GM12864 (cell line): ENCODE measurements at places on chromosomes 11 and 22.

DNA sequence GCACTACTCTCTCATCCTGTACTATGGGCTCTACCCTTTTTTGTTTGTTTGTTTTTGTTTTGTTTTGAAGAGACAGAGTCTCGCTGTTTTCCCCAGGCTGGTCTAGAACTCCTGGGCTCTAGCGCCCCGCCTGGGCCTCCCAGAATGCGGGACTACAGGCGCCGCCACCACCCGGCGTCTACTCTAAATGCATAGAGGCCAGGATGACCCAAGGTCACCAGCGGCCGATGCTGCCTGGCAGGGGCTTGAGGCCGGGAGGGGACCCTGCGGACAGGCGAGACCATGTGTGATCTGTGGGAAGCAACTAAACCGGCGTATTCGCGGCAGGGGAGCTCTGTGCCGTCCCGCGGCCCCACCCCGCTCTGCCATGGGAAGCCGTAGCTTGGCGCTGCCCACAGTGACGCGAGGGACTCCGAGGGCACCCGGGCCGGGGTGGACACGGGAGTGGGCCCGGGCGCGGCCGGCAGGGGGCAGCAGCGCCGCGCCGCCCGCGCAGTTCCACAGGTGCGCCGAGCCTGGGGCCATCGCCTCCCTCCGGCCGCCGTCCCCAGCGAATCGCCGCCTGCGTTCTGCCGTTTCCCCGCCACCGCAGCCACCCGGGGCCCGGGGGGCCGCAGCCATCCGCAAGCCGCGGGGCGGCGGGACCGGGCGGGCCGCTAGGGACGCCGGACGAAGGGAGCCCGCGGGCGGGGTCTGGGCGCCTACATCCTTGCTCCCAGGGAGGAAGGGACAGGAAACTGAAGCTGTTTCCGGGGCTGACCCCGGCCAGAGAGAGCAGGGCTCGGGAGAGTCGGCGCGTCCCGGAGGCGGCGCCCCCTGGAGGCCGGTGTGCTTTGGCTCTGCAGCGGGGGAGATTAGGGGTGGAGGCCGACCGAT lies 12.3 kb upstream of the HDHD5 start:
- DNase-seq: peak; percentile 49

DNA sequence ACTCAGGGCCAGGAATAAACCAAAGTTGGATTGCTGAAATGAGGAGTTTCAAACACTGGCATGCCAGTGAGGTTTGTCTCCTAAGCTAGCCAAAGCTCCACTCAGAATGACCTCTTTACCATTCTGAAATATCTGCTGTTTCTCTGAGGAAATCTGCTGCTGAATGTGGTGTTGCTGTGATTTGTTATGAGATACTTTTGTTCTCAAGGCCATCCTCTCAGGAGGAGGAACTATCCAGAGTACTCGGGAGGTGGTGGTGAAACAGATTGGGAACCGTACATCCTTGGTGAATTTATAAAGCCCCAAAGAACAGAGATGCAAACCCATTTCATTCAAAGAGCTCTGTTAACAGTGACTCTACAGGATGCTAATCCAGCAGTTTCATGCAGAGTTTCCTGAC lies 50.5 kb downstream of the BDNF start:
- DNase-seq: no peak

GRCh38 chr22:47228767-47229166 lies 466.3 kb downstream of the TBC1D22A start:
- no peak for DNase-seq

GRCh38 chr22:16847271-16847670 lies 22.1 kb upstream of the XKR3 start:
- DNase-seq: no peak

GRCh38 chr11:66863428-66864125 lies 6.7 kb downstream of the LRFN4 start:
- no peak for DNase-seq

DNA sequence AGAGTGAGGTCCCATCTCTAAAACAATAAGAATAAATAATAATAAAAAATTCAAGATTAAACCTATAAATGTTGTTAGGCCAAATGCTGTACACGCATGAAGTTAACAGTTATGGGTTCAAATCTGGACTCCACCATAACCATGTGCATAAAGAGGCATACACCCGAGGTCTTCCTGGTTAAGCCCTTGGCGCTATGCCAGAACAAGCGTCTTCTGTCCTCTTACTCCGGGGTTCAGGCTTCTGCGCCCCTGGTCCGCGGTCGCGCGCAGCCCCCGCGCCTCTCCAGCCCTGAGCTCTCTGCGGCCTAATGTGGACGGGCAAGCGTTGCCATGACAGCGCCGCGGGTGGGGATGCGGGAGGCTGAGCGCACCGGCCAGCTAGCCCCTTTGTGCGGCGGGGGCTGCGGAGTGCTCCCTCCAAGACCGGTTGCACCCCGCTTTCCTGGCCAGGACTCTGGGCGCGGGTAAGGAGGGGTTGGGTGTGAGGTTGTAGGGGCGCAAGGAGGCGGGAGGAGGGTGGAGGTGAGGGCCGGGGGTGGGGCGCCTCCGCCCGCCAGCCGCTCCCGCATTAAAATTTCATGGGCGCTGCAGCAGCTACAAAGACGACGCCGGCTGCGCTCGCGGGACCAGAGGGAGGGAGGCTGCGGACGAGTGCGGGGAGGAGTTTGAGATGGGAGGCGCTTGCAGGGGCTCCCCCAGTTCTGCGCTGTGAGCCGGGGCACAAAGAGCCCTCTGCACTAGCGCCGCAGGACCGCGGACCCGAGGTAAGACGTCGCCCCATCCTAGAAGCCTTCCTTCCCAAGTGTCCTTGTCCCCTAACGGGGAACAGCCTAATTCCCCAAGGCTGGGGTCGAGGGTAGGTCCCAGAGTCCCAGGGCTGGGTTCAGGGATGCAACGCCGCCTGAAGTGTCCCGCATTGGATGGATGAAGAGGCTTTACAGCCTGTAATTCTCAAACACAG lies at the start of gene MIAT:
TSS of gene MIAT (plus strand) at position 698 of the 961 bp plus-strand sequence.
- no peak for DNase-seq

- no peak for DNase-seq
Observed at GRCh38 chr22:49829044-49829853, 1.6 kb upstream of the BRD1 start.

- DNase-seq: no peak
Observed at GRCh38 chr11:124916370-124916710, 2.7 kb upstream of the HEPN1 start.

DNA sequence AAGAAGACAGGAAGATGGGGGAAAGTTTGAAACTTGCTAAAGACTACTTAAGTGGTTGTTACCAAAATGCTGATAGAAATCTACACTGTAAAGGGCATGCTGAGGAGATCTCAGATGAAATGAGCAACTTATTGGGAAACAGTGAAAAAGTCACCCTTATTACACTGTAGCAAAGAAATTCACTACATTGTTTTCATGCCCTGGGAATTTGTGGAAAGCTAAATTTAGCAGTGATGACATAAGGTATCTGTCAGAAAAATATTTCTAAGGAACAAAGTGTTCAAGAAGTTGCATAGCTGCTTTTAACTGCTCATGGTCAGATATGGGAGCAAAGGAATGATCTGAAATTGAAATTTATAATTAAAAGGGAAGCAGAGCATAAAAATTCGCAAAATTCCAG lies 702.4 kb upstream of the LRRC4C start:
- DNase-seq: no peak

GRCh38 chr11:83102834-83103233 lies 31.1 kb upstream of the RAB30 start:
- no peak for DNase-seq

GRCh38 chr11:65479184-65480145 lies 19.4 kb upstream of the MALAT1 start:
- no peak for DNase-seq

GRCh38 chr22:44758344-44758973 lies 6.1 kb downstream of the ARHGAP8 start:
- DNase-seq: no peak

GRCh38 chr11:69704508-69705253 lies 859 bp upstream of the FGF19 start:
- DNase-seq: no peak

DNA sequence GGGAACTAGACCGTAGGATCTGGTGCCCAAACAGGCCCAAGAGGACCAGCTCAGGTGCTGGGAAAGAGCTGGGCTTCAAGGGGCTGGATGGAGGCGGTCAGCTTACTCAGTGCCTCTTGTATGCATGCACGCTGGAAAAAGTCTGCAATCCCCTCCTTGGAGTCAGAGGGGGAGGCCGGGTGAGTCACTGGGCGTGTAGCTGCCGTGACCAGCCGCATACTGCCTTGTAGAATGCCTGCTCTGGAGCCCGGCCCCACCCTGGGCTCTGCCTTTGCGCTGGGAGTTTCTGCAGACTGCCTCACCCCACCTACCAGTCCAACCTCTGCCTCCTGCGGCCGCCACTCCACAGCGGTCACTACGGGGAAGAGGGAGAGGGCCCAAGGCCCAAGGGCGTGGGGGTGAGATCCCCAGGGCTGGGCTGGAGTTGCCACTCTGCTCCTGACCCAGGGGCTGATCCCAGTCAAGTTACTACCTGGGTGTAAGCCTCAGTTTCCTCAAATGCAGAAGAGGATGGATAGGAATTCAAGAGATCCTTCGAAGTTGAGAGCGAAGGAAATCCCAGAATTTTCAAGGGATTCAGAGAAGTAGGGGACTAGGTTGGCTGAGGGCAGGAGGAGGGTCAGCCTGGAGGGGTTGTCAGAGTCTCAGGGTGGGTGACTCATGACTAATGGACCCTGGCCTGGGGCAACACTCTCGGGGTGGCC lies 4.2 kb downstream of the MRGPRF start:
- DNase-seq: no peak

DNA sequence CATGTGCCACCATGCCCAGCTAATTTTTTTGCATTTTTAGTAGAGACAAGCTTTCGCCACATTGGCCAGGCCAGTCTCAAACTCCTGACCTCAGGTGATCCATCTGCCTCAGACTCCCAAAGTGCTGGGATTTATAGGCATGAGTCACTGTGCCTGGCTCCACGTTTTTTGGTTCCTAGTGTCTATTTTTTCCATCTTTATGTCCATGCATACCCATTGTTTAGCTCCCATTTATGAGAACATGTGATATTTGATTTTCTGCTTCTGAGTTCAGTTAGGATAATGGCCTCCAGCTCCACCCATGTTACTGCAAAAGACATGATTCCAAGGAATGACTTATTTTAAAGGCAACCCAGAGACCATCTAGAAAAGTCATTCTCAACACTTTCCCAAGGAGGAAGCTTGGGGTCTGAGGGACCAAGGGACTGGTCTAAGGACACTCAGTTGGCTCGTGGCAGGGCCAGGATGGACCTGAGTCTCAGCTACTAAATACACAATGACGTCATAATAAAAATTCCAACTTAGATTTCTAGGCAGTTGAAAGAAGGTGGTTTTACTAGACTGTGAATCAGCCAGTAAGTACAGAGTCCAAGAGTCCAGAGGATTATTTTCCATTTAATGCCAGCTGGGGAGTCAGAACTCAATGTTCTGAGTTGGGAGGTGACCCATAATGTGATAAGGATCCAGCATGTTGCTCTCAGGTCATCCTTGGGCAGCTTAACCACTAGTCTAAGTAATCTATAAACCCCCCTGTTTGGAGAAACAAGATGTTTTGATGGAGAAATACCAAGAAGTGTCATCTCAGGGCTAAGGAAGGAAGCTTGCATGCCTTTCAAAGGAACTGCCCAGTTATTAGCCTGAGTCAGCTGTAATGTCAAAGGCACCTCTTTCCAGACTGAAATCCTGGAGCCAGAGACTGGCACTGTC lies 39.4 kb downstream of the ABTB2 start:
- no peak for DNase-seq

GRCh38 chr11:15229069-15229468 lies 114.3 kb downstream of the INSC start:
- no peak for DNase-seq

DNA sequence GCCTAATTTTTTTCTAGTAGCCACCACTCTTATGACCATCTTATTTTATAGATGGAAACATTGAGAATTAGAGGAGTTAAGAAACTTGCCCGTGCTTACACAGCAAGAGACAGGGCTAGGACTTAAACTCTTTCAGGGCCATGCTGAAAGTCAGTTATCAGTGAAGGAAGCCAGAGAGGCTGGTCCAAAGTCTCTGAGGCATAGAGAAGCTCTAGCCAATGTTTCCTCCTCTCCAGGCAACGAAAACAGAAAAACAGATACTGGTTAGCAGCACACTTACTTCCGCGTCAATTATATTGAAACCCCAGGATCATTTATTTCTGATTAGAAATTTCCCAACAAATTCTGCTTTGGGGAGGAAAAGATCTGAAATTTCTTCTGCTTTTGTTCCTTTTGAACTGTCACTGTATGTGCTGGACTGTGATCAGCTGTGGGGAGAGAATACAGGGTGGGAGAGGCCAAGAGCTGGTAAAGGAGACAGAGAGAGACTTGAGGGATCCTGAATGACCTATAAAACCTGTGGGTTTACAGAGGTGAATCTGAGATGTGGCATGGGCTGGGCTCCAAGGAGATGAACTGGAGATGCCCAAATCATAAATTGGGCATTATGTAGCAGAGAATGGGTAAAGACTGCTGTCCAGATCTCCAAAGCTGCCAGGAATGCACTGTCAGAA lies 37.5 kb upstream of the CAPRIN1 start:
- no peak for DNase-seq

GRCh38 chr11:77081976-77082836 lies 15.4 kb downstream of the CAPN5 start:
- no peak for DNase-seq

- DNase-seq: no peak
Observed at GRCh38 chr11:7204778-7205177, 46.9 kb upstream of the SYT9 start.

DNA sequence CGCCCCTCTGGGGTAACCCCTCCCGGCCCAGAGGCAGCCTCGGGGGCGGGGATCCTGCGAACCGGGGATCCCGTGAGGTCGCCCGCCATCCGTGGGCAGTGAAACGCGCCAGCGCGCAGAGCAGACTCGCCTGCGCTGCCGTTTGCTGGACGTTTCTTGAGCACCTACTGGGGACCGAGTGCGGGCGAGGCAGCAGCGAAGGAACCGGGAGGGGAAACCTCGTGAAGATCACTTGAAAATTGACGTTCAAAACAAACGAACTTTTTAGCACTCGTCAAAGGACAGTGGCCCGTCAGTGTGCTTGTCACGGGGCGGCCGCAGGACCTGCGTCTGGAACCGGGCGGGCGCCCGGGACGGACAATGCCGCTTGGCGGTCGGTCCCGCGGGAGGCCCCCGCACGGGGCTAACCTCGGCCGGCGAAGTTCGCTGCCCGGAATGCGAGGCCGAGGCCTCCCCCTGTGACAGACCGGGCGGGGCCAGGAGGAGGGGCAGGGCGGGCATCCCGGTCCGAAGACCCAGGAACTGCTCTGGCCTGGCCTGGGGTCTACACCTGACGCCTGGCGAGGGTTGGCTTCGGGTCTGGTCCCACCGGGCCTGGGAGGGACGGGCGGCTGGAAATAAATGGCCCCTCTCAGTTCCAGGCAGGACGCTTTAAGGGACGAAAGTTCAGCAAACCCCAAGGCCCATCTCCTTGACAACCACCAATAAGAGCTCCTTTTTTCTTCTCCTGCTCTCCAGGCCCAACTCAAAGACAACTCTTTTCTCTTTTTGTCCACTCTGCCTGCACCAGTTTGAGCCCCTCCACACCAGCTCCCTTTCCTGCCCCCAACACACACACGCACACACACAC lies 723 bp upstream of the SCUBE1 start:
- DNase-seq: no peak

DNA sequence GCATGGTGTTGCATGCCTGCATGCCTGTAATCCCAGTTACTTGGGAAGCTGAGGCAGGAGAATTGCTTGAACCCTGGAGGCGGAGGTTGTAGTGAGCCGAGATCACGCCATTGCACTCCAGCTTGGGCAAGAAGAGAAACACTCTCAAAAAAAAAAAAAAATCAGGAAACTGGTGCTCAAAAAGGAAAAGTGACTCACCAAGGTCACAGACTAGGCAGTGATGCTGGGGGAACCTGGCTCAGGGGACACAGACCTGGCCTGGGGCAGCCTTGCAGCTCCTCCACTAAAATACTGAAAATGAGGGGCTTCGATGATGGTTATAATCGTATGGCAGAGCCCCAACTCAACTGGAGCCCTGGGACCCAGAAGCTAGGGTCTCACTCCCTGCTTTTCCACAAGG lies 8.1 kb upstream of the SLC35E4 start:
- DNase-seq: no peak
